ENCODE measurements at places on chromosomes 5 and 9.

- no peak for DNase-seq
Measured at GRCh38 chr5:66012271-66012670, 85.9 kb downstream of the ERBIN start.

DNA sequence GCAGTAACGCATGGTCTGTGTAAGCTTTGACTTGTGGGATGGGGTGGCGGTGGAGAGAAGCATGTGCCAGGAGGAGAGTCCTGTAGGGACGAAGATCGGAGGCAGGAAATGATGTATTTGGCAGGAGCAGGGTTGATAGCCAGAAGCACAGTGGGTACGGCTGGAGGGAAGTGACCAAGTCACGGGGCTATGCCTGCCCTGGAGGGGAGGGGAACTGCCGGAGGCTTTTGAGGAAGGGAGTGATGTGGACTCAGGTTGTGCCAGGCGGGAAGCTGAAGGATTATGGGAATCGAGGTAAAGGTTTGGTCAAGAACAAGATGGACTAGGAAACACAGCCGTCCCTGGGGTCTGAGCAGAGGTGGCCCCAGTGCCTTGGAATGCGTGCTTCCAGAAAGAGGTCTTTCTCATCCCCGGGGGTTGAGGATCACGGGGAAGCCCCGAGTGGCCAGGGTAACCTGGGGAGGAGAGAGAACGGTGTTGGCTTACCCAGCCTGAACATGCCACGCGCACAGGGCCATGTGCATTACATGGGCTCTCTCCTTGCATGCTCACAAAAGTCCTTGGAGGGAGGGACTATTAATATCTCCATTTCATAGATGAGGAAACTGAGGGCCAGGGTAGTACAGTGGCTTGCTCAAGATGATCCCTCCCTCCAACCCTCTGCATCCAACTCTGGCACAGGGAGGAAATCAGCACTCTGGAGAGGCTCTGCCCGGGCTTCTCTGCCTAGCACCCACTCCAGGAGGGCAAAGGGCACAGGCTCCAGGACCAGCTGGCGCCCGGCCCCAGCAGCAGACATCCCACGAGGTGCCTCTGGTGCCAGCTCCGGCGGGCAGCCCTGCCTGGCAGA lies 253.8 kb downstream of the PBX3 start:
- DNase-seq = no peak

GRCh38 chr9:88722753-88723152 lies 187.8 kb downstream of the NXNL2 start:
- no peak for DNase-seq

- no peak for DNase-seq
Measured at GRCh38 chr5:150670275-150670947, 9.4 kb downstream of the MYOZ3 start.

- DNase-seq = no peak
Measured at GRCh38 chr5:16600397-16600796, 16.4 kb downstream of the RETREG1 start.

GRCh38 chr9:136114610-136115009 lies 4.1 kb downstream of the TMEM250 start:
- no peak for DNase-seq

DNA sequence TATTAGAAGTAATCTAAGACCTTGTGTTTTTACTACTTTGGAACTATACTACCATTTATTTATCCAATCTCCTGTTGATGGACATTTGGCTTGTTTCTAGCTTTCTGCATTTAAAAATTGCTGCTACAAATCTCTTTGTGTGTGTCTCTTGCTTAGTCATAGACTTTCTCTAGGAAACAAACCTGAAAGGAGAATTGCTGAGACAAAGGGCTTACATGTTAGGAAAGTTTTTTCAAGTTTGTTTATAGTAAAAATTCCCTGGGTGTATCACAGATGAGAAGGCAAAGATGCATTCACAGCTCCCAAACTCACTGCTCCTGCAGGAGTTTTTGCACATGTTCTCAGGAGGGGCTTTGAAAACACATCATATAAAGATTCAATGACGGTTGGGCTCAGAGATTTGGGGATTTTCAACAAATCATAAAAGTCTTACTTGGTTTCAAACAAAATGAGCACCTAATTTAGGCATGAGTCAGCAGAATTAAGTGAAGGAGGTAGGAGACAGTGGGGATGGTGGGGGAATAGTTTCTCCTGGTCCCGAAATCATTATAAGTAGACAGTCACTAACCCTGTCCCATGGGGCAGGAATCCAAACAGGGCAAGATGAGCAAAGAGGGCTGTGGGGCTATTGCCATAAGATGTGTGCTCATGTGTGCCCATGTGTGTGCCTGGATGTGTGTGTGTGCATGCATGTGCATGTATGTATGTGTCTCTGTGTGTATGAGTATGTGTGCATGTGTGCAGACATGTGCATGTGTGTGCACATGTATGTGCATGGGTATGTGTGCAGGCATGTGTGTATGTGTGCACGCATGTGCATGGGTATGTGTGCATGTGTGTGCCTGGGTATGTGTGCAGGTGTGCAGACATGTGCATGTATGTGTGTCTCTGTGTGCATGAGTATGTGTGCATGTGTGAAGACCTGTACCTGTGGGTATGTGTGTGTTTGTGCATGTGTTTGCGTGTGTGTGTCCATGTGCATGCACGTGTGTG lies 43.4 kb upstream of the S1PR3 start:
- no peak for DNase-seq
